T-helper 17 cell (primary cell): ENCODE measurements at places on chromosomes 1 and 21. TPM values are rescaled to one million over a fixed set of nuclear protein-coding genes. Genes with fewer than 3 reads are reported as not detected.

The OR6N1 gene
- not detected for total RNA-seq

DNA sequence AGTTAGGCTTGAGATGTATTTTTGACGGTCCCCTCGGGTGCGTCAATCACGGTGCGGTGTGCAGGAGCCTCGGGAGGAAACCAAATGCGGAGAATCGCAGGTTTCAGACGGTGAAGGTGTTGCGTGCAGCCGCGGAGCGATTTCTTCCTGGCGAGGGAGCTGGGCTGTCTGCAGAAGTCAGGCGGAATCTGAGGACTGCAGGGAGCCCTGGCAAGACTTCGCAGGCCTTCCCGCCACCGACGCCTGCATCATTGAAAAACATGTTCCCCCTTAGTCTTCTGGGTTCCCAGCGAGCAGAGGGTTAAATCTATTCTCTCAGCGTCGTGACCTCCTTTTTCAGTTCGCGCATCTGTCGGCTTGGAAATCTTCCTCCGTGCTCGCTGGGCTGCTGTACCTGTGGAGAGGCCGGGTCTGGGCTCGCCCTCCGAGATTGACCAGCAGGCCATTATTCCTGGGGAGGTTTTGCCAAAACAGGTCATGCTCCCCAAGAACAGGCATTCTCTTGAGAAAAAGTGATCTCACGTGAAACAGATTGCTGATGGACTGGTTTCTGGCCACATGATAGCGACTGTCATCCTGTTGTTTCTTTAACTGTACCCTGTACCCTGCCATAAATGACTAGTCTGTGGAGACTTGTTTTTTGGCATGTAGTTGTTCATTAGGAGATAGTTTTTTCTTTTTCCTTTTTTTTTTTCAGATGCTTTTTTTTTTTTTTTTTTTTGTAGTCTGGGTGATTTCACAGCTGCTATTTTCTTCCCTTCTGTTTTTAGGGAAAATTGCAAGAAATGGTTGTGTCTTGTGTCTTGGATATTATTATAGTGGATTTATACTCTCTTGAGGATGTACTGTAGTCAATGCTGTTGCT, 894 bp downstream of the EPB41 start:
- DNase-seq, result peak; percentile 14

DNA sequence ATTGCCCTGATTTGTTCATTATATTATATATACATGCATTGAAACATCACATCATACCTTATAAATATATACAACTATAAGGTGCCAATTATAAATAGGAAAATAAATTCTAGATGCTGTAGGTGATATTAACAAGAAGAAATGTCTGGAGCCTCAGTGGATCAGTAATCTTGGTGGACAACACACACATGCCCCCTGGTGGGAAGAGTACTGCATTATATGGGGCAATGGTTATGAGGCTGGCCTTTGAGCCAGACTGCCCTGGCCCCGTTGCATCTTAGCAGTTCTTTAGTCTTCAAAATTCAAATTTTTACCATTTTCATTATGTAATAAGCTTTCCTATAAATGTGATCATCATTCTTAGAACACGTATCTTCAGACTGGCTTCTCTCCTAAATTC, 335.0 kb upstream of the GREM2 start:
- DNase-seq, result no peak

DNA sequence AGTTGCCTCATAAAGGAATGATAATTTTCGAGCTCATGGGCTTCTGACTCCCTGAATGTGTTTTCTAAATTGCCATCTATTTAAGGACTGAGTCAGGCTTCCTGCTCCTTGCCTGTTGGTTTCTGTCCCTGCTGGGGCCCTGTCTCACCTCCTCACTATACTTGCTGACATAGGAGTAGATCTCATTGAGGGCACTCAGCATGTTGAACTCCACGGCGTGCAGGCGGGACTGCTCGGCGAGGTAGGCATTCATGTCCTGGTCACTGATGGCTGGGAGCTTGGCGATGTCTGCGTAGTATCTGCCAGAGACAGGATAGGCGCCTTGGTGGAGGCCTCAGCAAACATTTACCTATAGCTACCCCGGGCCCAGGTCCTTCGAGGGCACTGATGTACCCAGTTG, 116.9 kb upstream of the CD34 start:
- no peak for DNase-seq

DNA sequence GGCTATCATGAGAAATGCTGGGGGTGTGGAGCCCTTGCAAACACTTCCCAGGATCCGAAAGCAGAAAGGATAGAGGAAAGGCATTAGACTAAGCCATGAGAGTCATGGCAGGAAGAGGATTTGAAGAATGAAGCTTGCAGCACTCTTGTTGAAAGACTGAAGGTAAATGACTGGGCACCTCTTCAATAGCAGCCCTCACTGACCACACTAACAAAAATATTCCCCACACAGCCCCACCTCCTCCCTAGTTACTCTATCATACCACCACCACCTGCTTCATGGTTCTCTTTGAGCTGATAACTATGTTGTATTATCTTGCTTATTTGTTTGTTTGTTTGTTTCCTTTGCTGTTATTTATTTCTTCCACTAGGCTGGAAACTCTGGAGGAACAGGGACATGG, 13.2 kb upstream of the ATP1A1 start:
- DNase-seq, result no peak

GRCh38 chr1:193229136-193229535, 42.7 kb upstream of the B3GALT2 start:
- no peak for DNase-seq
